ENCODE measurements at places on chromosomes 3 and 15.

- DNase-seq, result no peak
Measured at GRCh38 chr15:95347837-95348236, 982.7 kb upstream of the NR2F2 start.

DNA sequence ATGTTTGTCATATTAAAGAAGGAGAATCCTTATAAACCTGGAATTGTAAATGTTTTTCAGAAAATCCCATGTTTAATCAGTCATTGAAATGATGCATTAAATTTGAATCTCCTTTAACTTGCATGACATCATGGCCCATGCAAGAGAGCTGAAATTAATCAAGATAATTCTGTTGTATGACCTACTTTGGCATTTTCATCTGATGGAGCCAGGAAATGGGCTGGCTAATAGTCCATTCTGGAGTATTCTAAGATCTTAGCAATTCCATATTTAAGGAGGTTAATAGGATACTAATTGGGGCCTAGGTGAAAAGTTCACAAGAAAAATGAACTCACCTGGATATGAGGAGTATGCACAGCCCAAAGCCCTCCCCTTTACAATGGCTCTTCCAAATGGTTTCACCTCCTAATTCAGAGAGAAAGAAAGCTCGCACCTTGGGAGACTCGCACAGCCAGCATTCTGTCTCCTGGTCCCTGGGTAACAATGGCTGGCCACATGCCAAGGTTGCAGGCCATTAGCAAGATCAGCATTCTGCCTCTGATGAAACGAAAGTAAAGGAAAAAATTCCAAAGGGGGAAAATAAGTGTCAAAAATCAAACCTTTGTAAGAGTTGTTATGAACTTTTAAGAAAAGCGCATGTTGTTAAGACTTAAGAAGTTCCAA lies 786.4 kb downstream of the MCTP2 start:
- no peak for DNase-seq

DNA sequence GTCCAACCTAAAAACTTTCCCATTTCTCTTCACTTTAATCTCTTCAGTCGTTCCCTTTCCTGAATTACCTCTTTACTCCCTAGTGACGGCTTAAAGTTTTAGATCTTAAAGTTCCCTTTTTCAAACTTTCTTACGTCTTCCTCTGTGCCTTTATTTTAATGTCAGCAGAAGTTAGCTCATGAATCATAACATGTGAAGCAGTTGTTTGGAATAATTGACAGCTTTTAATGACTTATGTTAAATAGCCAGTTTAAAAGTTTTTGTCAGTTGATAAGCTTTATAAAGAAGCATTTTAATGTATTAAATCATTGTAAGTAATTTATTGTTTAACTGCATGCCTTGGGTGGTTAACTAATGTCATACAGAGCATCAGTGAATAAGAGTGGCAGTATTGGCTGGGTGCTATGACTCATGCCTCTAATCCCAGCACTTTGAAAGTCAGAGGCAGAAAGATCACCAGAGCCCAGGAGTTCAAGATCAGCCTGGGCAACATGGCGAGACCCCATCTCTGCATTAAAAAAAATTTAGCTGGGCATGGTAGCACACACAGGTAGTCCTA lies 33.9 kb downstream of the PIK3CA start:
- DNase-seq, result no peak

GRCh38 chr3:195213639-195214315 lies 57.2 kb downstream of the XXYLT1 start:
- DNase-seq, result no peak

DNA sequence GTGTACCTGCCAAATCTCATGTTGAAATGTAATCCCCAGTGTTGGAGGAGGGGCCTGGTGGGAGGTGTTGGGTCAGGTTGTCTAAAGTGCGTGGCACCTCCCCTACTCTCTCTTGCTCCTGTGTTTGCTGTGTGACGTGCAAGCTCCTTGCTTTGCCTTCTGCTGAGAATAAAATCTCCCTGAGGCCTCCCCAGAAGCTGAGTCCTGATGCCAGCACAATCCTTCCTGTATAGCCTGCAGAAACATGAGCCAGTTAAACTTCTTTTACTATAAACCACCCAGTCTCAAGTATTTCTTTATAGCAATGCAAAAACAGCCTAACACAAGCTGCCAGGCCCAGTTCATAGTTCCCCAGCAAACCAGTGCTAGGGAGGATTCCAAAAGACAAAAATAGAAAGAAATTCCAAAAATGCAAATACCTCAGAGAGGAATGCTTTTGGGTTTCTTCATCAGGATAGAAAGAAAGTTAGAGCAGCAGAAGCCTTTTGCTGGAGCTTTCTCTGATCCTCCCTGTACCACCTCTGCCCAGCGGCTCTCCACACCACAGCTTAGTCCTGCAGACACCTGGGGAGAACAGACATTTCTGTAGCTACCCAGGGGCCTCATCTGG lies 25.9 kb upstream of the CDV3 start:
- no peak for DNase-seq

GRCh38 chr15:62957130-62957529 lies 85.4 kb upstream of the TPM1 start:
- no peak for DNase-seq

GRCh38 chr3:30977592-30977991 lies 83.1 kb upstream of the GADL1 start:
- DNase-seq, result no peak

- no peak for DNase-seq
Measured at GRCh38 chr15:67104510-67104909, 39.1 kb downstream of the SMAD3 start.

- DNase-seq, result no peak
Measured at GRCh38 chr15:77516076-77516475, 95.4 kb downstream of the HMG20A start.

DNA sequence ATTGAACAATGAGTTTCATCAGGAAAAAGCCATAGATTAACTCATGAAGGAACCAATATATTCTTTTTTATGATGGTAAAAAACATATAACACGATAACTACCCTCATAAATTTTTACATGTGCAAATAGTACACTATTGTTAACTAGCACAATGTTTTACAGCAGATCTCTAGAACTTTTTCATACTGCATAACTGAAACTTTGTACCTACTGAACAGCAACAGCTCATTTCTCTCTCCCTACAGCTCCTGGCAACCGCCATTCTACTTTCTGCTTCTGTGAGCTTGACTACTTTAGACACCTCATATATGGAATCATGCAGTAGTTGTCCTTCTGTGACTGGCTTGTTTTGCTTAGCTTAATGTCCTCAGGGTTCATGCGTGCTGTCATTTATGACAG lies 235.4 kb downstream of the NFKBIZ start:
- no peak for DNase-seq
